ENCODE measurements at places on chromosomes 2 and 18.

DNA sequence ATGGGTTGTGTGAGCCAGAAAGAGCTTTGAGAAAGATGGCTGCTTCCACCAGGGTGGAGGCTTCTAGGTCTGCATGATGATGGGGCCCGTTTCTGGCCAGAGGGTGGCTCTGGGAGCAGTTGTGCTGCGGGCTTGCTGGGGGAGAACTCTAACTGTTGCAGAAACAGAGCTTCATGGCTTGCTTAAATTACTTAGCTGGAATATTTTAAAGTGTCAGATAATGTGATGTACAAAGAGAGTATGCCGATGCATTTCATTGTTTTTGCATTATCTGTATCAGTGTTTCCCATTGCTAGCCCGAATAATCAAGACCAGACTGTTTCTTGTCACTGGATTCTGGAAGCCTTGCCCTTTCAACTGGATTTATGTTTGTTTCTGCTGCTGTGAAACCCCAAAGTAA lies 6.3 kb upstream of the DRC1 start:
- no peak for DNase-seq

GRCh38 chr2:163778045-163778781 lies 42.4 kb upstream of the FIGN start:
- peak; percentile 64 for DNase-seq

- DNase-seq: no peak
Observed at GRCh38 chr18:75036917-75037688, 171.8 kb downstream of the PTGR3 start.

- peak; percentile 10 for DNase-seq
Observed at GRCh38 chr2:5693287-5694201, 1.4 kb downstream of the SOX11 start.

GRCh38 chr2:46014911-46015654 lies 282.1 kb upstream of the EPAS1 start:
- no peak for DNase-seq
